ENCODE measurements at places on chromosomes 1 and 21. TPM values are rescaled to one million over a fixed set of nuclear protein-coding genes. Genes with fewer than 3 reads are reported as not detected.

The CDC7 gene
- total RNA-seq = 9.9 TPM

The MGST3 gene
- 128 TPM for total RNA-seq

The ADAMTS4 gene
- total RNA-seq = 12.3 TPM

The PDIK1L gene
- 7.2 TPM for total RNA-seq

The MYOG gene
- not detected for total RNA-seq

The APCS gene
- not detected for total RNA-seq

The TACSTD2 gene
- total RNA-seq = not detected

The ANKRD45 gene
- total RNA-seq = 4.7 TPM

Measured in glutamatergic neuron (in vitro differentiated cells).